Stimulated activated CD8-positive, alpha-beta memory T cell treated with anti-CD3 and anti-CD28 coated beads, Interleukin-15, amount 100 ng/mL, for 4 hours (primary cell): ENCODE measurements at places on chromosomes 3 and 15.

- DNase-seq, result no peak
Measured at GRCh38 chr3:123340336-123340735, 108.6 kb downstream of the ADCY5 start.

DNA sequence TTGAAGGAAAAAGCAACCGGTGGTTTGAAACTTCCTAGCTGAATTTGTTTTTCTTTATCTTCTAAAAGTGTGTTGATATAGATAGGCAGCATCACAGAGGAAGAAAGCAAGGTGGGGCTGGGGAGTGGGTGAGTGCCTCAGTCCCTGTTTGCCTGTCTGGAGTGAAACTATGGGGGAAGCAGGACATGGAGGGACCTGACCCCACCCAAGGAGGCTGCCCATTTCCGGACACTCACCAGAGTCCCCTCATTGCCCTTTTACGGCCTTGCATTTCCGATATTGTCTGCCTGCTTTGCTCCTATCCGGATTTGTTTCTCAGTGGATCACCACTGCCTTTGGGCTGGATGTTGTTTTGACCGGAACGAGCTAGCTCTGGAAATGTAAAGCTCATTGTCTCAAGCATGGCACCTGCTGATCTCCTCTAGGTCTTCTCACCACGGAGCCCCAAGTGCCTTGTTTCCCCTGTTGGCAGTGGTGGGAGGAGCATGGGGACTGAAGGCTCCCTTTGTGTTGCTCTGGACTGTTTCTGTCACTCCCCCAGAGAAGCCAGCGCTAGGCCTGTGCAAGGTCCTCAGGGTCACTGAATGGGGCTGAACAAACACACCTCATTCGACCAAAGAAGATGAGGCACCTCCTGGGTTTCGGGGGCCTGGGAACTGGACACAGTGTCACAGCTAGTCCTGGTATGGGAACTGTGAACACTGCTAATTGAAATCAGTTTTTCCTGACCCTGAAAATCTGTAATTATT lies 7.0 kb downstream of the CLDN11 start:
- DNase-seq, result no peak

DNA sequence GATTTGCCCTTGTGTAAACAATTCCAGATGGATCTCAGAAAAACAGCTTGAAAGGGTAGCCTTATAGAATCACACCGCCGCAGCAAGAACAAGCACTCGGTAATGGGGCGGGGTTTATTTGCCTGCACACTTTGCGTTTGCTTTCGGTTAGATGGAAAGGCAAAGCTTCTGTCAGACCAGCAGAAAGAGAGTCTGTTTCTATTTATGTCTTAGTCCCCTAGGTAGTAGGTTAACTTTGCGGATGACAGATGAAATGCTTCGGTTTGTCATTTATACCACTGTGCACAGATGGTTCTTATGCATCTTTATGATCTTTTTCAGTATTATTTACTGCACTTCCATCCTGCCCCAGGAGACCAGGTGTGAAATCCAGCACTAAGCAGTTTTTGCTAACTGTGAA lies 62.2 kb downstream of the PYDC2 start:
- no peak for DNase-seq

- DNase-seq, result no peak
Measured at GRCh38 chr15:93779341-93779740, 452.0 kb upstream of the MCTP2 start.

DNA sequence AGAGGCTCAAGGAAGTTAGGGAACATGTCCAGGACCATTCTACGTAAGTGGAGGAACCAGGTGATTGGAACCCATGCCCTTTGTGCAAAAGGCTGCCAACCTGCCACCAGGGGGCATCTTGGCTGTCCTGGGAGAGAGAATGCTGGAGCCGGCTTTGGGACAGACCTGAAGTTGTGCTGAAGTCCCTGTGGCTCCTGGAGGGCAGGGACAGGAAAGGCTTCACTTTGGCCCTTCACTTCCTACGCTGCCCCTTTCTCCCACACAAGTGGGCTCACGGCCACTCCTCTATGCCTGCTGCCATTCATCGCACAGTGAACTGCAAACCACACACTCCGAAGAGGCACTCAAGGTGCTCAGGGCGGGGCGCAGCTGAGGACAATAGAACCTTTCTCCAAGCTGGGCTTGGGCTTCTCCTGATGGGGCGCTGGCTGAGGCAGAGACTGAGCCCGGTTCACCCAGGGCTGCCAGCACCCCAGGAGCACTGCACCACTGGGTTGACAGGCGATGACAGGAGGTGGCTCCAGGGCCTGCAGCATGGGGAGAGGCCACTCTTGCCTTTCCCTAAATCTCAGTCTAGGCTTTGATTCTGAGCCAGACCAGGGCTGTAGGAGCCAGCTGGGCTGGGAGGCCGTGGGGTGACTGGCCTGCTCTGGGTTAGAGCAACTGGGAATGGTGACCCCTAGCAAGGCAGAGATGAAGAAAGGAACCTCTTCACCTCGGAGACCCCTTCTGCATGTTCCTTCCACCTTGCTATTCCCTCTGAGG lies 8.4 kb downstream of the SHF start:
- no peak for DNase-seq

DNA sequence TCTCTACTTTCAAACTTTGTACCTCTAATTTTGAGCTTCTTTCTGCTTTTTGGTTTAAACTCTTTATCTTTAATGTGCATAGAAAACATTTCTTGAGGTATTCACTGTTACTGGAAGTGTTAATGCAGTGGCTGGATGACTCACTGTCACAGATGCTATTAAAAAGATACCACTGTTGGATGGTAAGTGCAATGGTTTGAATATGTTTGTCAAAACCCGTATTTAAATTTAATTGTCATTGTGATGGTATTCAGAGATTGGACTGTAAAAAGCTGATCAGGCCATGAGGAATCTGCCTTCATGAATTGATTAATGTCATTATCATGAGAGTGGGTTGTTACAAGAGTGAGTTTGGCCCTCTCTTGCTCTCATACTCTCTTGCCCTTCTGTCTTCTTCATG lies 70.6 kb downstream of the AP4E1 start:
- DNase-seq, result no peak

DNA sequence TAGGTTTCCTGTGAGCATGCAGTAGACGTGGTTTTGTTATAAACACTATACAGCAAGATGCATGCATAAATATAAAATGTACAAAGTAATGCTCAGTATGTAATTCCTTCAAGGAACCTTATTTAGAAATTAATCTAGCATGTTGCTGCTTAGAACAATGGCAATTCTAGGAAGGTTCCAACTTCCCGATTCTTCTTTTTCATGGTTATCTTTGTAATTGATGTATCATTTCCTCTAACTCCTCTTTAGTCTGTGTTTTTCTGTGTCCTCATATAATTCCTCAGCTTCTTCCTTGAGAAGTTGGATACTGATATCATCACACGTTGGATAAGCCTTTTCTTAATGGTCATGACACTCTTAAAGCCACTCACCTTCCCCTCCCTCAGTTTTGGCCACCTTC lies 3.5 kb downstream of the TSEN2 start:
- DNase-seq, result no peak

GRCh38 chr3:62940771-62941563 lies 65.8 kb upstream of the CADPS start:
- no peak for DNase-seq

DNA sequence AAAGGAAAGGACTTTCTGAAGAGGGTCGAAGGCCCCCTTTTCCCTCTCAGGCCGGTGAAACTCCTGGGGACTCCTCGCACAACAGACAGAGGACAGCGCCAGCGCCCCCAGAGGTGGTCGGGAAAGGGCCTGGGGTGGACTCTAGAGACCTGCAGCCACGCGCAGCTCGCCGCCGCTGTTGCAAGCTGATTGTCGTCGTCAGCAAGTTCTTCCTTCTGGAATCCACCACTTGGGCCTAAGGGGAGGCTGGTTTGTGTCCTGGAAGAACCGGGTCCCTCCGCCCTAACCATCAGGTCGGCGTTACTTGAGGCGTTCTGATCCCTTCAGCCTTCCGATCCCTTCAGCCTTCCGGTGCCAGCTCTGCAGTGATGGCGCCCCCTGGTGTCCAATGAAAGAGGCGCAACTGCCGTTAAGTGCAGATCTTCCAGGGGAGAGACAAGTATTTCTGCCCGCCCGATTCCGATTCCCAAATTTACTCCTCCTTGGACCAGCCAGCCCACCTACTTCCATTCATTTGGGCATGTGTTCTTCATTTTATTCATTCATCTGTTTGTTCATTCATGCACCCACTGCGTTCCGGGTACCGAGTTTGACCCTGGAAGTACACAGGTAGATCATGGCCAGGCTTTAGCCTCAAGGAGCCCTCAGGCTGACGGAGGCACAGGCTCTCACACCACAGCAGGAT lies 77.2 kb upstream of the SLC6A11 start:
- DNase-seq, result peak; percentile 31

GRCh38 chr3:128078322-128078721 lies 26.1 kb downstream of the SEC61A1 start:
- DNase-seq, result no peak

DNA sequence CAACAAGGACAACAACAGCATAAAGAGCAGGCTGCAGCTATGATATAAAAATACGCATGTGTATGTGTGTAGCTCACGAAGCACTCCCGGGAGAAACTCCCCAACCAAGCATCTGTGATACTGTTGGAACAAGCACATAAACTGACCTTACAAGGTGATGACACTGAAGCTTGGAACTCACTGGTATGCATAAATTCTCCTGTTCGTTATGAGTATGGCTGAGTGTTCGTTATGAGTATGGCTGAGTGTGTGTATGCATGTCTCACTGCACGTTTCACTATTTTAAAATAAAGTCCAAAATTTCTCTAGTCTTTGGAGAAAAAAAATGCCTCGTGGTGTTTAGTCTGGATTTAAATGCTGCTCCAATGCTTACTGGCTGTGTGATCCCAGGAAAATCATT lies 256.8 kb downstream of the RORA start:
- no peak for DNase-seq

DNA sequence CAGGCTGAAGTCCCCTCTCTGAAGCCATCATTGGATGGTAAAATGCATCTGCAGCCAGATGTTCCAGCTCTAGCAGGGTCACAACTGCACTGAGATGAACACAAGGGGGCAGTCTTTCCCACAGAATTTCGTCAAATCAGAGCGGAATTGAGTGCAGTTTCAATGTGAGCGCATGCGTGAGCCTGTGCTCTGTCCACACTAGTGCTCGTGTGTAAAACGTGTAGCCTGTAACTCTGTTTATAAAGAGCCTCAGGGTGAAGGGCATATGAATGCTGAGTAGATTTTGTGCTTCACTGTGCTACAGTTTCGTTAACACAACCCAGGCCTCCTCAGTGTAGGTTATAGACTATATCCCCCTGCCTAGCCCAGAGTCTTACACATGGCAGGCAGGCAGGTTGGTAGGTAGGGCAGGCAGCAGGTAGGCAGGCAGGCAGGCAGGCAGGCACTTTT lies 92.7 kb upstream of the GOLGA6L4 start:
- DNase-seq, result peak; percentile 42

GRCh38 chr15:85000189-85000864 lies 18.7 kb downstream of the PDE8A start:
- DNase-seq, result no peak

DNA sequence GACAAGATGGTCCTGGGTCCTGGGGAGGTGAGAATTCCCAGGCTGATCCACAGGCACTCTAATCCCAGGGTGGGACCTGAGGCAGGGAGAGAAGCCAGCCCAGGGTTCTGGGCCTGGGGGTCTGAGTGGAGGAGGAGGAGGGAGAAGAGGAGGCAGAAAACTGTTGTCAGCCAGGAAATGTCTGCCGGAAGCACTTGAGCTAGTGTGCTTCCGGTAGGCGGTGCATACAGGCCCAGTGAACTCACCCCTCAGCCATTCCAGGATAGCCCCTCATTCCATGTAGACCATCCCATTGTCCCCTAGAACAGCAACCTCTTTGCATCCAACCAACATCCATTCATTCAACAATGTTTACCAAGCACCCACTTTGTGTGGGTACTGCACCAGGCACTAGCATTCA lies 47.9 kb upstream of the LCTL start:
- DNase-seq, result no peak

- no peak for DNase-seq
Measured at GRCh38 chr3:32157600-32158264, 51.3 kb downstream of the GPD1L start.

DNA sequence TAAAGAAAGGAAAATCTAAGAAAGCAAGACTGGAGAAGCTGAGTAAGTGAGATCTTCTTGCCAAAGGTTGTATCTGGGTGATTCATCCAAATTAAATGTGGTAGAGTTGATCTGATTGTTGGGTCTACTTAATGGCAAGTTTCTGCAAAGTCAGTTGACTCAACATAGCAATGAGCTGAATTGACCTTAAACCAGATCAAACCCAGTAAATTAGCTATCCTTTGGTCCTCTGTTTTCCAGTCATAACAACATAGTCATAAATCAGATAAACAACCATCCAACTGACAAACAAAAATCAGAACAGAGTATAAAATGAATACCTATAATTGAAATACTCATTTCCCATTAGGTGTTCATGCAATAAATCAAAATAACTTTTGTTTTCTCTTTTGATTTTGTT lies 142.6 kb upstream of the CFAP20DC start:
- no peak for DNase-seq

- no peak for DNase-seq
Measured at GRCh38 chr3:128706086-128706615, 19.8 kb upstream of the RAB7A start.

GRCh38 chr3:107251819-107252218 lies 125.4 kb upstream of the CCDC54 start:
- no peak for DNase-seq

GRCh38 chr15:89067751-89068150 lies 20.5 kb upstream of the ABHD2 start:
- DNase-seq, result no peak

DNA sequence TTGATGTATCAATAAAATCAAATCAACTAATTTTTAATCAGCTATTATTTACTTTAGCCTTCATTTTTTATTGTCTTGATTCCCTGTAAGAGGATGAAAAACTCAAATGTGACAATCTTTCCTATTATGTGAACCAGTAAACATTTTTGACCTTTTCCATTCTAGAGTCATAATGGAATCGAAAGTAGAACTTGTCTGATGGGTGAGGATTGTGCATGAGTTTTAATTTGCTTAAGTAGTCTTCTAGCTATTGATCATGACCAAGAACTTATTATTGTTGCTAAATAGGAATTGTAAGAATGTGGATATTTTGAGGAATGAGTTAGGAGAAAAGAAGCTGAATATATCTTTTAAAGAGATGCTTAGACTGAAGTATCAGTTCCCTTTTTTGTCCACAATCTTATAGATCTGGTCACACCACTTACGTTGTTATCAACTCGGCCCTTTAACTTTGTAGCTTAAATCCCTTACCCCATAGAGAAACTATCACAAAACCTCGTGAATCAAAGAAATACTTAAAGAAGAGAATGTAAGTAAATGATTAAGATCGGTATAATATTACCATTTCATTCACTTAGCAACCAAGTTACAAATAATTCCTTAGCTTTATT lies 147.3 kb downstream of the TP63 start:
- DNase-seq, result no peak

DNA sequence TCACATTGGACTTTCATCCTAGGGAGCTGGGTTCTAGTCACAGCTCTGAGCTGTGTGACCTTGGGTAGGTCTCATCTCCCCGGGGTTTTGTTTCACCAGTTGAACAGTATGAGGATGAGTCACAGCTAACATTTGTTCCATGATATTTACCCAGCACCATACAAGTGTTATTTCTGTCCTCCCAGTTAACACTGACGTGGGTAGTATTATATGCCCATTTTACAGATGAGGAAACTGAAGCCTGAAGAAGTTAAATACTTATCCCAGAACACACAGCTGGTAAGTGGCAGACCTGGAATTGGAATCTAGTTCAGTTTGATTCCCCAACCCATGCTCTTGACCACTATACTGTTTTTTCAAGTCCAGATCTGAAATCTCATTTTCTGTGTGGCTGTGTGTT lies 908 bp upstream of the RARB start:
- no peak for DNase-seq
